ENCODE measurements at places on chromosomes 7 and 10. TPM values are rescaled to one million over a fixed set of nuclear protein-coding genes. Genes with fewer than 3 reads are reported as not detected.

AGR2 gene
- total RNA-seq = not detected

CYTH3 gene
- total RNA-seq = 42.6 TPM

RELN gene
- 200 TPM for total RNA-seq

CCT6A gene
- total RNA-seq = 159 TPM

ADD3 gene
- 400 TPM for total RNA-seq

HECW1 gene
- 0.26 TPM for total RNA-seq

TRIM50 gene
- not detected for total RNA-seq

BAZ1B gene
- 52.7 TPM for total RNA-seq

ADK gene
- 31.3 TPM for total RNA-seq

LCOR gene
- total RNA-seq = 21.2 TPM
